Activated T-cell treated with anti-CD3 and anti-CD28 coated beads, Interleukin-2, amount 50 U/mL, for 72 hours (primary cell): ENCODE measurements at places on chromosomes 3 and 15. TPM values are rescaled to one million over a fixed set of nuclear protein-coding genes. Genes with fewer than 3 reads are reported as not detected.

Gene CPEB1
- total RNA-seq, result 1.1 TPM

Gene SPATA12
- not detected for total RNA-seq

Gene GP9
- total RNA-seq, result not detected

Gene IFRD2
- 62.1 TPM for total RNA-seq

Gene PCBP4
- total RNA-seq, result 27.4 TPM

Gene LRRC31
- total RNA-seq, result not detected

Gene SPINT1
- total RNA-seq, result 19.4 TPM

Gene CYP11A1
- 0.26 TPM for total RNA-seq

Gene SV2B
- 0.30 TPM for total RNA-seq

Gene PLA2G4B
- total RNA-seq, result 4.4 TPM

Gene POPDC2
- 7.2 TPM for total RNA-seq

Gene PPCDC
- total RNA-seq, result 29.7 TPM

Gene TM4SF18
- not detected for total RNA-seq

Gene SATB1
- total RNA-seq, result 962 TPM

Gene SLC28A1
- not detected for total RNA-seq

Gene IMPG2
- 0.86 TPM for total RNA-seq

Gene AGTR1
- total RNA-seq, result not detected

Gene TMC3
- total RNA-seq, result not detected

Gene CCRL2
- total RNA-seq, result 2.5 TPM

Gene DNASE1L3
- total RNA-seq, result not detected

Gene DZIP1L
- 0.46 TPM for total RNA-seq

Gene CCDC54
- not detected for total RNA-seq

Gene CIB1
- 135 TPM for total RNA-seq

Gene CLSTN2
- total RNA-seq, result not detected

Gene UBL7
- total RNA-seq, result 47.8 TPM

Gene SERINC4
- total RNA-seq, result 0.14 TPM

Gene GOLGA6C
- 0.34 TPM for total RNA-seq

Gene ACAN
- not detected for total RNA-seq

Gene SFMBT1
- 24.9 TPM for total RNA-seq

Gene ST8SIA2
- not detected for total RNA-seq

Gene LYZL4
- total RNA-seq, result not detected

Gene ONECUT1
- total RNA-seq, result not detected

Gene TMA7
- 263 TPM for total RNA-seq

Gene IQCF5
- total RNA-seq, result not detected

Gene COPS2
- 64.6 TPM for total RNA-seq

Gene NMD3
- 55.7 TPM for total RNA-seq

Gene FAM227B
- total RNA-seq, result 5.7 TPM

Gene P2RY13
- not detected for total RNA-seq

Gene LINGO1
- 0.17 TPM for total RNA-seq

Gene IL17RE
- 5.5 TPM for total RNA-seq

Gene PTPN23
- 24.1 TPM for total RNA-seq

Gene ZNF148
- total RNA-seq, result 42.0 TPM

Gene BRK1
- total RNA-seq, result 89.3 TPM

Gene ACTC1
- total RNA-seq, result not detected

Gene LCTL
- total RNA-seq, result not detected

Gene GMNC
- not detected for total RNA-seq

Gene CP
- total RNA-seq, result not detected

Gene SLC24A5
- not detected for total RNA-seq

Gene ARPP21
- total RNA-seq, result not detected

Gene ASB14
- total RNA-seq, result not detected

Gene PLA2G4D
- total RNA-seq, result not detected

Gene ARHGEF3
- 43.6 TPM for total RNA-seq

Gene LSAMP
- total RNA-seq, result not detected
